ENCODE measurements at places on chromosomes 7 and 10.

DNA sequence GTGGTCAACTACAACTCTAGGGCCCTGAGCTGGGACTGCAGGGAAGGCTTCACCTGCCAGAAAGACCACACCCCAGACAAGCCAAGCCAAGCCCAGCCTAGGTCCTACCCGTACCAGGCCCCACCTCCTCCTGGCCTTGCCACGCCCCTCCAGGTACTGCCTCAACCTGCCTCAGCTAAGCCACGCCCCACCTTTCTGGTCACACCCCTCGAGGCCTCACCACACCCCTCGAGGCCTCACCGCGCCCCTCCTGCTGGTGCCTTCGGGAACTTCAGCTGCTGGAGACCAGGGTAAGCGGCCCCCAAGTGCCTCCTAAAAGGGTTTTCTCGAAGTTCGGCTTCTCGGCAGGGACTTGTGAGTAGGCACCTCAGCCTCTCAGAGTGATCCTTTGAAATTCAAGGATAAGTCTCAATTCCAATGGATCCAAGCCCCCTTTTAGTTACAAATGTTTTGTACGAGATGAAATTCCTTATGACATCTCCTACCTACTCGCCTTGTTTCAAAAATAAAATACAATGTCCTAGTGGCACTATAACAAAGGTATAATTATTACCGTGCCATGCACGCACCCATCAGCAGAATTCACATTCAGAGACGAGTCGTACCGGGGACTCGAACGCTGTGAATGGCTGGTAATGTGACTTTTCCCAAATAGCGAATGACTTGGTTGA is 171.2 kb downstream of the ARHGAP21 start:
- DNase-seq, result no peak

DNA sequence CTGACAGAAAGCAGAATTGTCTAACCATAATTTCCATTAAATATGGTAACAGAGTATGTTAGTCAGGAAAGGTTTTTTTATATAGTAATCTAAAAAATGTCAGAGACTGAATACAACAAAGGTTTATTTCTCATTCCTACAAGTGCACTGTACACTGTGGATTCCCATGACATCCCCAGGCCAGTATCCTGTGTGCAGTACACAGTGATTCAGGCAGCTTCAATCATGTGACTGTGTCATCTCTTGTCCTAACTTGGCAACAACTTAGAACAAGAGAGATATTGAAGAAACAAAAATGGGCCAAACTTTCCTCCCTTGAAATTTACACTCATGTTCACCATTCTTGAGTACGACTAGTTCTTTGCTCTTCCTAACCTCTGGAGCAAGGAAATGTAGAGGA is 189.8 kb upstream of the SEMA3A start:
- no peak for DNase-seq

- DNase-seq, result no peak
These were observed 559 bp downstream of the KCNMA1 start for GRCh38 chr10:77636967-77637531.

GRCh38 chr7:71017602-71018001 is 114.3 kb upstream of the GALNT17 start:
- no peak for DNase-seq

DNA sequence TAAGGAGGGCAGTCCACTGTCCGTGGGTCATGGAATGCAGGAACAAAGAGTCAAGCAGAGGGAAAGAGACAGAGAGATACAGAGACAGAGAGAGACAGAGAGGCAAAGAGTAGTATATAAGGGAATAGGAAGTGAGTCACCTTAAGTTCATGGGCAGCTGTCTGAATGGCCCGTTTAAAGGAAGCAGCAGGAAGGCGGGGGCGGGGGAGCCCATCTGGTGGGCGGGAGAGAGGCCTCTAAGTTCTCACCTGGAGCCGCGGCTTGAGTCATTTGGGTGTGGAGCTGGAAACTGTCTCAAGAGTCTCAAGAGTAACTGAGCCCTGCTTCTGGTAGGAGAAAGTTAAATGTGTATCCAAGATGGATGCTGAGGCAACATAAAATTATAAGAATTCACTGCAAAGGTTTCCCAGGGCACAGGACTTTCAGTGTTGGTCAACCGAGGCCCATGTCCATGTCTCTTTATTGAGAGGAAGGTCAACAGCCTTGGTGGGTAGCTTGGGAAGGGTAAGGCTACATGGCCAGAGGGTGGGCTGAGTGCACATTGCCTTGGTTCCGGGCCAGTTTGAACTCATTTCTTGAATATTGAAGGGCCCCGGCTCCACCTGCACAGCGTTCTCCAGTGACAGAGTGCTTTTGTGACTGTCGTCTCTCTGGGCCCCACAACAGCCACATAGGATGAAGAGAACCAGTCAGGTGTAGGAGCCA is 85.5 kb upstream of the CACUL1 start:
- DNase-seq, result no peak

DNA sequence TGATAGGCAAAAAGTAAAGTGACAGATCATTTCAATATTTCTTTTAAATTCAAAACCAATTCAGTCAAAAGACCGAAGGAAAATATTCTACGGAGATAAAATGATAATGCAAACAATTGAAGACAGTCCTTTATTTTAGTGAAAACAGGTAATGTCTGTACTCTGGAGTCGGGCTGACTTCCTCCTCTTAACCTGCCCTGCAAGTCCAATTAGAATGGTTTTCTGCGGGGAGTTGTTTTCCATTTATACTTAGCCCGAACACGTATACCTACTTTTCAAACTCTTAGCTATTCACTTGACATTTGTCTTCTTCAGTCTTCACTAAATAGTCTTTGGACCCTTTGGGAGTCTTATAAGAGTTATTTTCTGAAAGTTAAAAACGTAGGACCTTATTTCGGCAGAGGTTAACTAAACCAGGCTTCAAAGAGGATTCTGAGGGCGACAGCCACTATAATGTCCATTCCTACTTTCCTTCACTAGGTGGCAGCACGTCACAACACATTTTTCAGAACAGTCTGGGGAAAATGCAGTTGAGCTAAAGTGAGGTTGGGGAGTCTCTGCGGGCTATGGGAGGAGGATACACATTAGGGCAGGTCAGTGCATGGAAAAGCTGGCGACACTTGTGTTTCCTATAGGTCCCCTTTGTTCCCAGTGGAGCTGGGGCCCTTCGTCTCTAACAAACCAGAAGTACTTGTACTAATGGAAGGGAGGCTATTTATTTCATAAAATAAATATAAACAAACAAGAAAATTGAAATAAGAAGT is 472.0 kb downstream of the KCNMA1 start:
- DNase-seq, result no peak

GRCh38 chr7:117090791-117091190 is 137.5 kb downstream of the ST7 start:
- DNase-seq, result no peak

DNA sequence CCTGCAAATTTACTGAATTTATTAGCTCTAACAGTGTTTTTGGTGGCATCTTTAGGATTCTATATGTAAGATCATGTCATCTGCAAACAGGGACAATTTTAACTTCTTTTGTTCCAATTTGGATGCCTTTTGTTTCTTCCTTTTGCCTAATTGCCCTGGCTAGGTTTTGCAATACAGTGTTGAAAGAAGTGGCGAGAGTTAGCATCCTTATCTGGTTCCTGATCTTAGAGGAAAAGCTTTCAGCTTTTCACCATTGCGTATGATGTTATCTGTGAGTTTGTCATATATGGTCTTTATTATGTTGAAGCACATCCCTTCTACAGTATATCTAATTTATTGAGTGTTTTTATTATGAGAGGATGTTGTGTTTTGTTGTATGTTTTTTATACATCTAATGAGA is 301.4 kb downstream of the PTPRN2 start:
- DNase-seq, result no peak
